Heart left ventricle (tissue), 16 donors: ENCODE measurements at places on chromosomes 4 and X.

DNA sequence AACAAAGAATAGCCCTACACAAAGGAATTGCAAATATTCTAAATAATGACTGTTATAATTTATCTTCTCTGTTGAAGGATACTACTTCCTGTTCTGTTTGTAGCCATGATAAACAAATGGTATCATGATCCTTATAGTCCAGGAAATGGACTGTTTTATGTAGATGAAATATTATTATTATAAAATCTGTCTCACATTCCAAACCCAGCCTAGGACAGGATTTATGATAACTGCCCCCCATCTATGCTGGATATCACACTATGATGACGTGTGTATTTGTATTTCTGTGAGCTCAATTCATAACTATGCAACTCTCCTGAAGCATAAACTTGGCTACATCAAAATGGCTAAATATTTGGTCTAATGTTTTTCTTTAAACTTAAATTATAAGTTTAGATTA lies 21.3 kb downstream of the DMD start:
- DNase-seq, result no peak

- no peak for DNase-seq
Observed at GRCh38 chr4:16045687-16046086, 38.1 kb downstream of the PROM1 start.

DNA sequence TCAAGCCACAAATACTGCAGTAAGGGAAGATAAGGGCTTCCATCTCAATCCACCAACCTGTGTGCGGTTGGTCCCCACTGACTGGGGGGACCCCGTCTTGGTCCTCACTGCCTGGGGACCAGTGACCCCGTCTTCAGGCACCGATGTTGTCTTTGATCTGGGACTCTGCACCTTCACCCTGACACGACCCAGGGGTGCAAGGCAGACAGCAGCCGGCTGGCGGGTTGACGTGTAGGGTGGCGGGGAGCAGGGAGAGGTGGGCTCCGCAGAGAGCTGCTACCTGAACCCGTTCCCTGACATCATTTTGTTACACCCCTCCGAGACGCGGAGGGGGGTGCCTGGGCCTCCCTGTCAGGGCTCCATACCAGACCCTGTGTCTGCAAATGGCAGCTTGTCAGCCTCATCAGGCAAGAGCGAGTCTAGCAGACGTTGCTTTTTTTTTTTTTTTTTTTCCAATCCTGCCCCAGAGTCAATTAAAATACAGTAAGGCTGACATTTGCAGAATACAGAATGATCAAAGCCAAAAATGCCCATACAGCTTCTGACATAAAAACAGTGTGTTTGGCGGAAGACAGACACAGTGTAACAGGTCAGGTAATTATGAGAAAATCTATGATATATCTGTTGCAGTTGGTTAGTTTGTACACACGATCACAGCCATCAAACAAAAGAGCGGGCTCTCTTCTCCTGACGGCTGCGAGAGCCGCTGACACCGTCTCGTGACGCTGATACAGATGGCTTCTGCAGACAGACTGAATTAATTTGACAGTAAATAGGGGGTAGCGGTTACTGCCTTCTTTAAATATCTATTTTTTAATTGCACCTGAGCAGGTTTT lies 118.6 kb downstream of the CRLF2 start:
- DNase-seq, result no peak

DNA sequence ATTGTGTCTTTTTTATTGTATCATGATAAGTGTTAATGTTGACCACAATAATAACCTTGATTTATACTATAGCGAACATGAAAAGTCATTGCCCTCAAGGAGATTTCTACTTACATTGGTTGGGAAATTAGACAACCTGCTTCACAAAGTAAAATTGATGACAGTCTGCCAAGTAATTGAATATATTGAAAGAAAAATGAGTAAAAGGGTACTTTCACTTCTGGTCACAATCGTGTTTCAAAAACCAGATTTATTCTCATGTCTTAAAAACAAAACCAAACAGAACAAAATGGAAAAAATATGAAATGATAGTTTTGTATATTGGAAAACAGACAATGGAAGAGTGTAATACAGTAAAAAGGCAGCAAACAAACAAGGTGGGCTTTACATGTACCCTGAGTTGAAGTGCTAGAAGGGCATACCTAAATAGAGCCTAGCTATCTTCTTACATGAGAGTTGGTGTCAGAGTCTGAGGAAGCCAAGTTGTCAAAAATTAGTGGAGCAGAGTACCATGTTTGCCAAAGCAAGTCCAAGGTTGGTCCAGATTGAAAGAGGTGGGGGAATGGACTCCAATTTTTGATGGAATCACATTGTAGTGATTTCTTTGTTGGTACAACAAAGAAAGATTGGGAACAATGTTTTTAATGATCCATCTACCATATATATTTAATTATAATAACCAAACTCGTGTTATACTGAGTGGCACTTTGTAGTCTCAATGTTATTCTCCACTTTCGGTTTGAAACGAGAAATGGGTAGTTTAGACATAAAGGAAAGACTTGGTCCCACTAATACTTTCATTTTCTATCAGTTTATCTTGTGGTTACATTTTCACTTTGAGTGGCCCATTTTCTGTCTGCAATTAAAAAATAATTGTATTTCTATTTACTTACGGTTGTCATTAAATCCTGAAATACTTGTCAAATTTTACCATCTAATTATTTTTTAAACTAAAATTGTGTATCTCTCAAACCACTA lies 775.6 kb downstream of the STIM2 start:
- no peak for DNase-seq

- no peak for DNase-seq
Observed at GRCh38 chrX:39204945-39205344, 403.7 kb downstream of the MID1IP1 start.

GRCh38 chrX:153612413-153612812 lies 13.5 kb upstream of the CCNQ start:
- no peak for DNase-seq

- DNase-seq, result no peak
Observed at GRCh38 chrX:24463077-24463476, 2.0 kb upstream of the PDK3 start.

- DNase-seq, result no peak
Observed at GRCh38 chrX:154443479-154443910, 446 bp upstream of the FAM50A start.

- no peak for DNase-seq
Observed at GRCh38 chr4:110623718-110624397, 981 bp upstream of the PITX2 start.

DNA sequence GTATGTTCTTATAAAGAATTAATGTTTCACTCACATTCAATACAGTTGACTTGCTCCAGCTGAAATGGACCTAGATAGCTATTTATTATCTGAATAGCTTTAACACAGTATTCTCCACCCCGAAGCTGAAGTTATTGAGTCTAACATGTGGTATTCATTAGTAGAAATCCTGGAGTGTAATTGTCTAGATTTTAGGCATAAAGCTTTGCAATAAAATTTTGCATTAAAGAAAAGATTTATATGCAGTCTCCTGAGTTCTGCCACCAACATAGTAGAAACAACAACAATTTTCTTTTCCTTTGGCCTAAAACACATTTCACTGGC lies 90.2 kb upstream of the DCLK2 start:
- DNase-seq, result no peak

- no peak for DNase-seq
Observed at GRCh38 chr4:65023883-65024670, 614.8 kb upstream of the TECRL start.

DNA sequence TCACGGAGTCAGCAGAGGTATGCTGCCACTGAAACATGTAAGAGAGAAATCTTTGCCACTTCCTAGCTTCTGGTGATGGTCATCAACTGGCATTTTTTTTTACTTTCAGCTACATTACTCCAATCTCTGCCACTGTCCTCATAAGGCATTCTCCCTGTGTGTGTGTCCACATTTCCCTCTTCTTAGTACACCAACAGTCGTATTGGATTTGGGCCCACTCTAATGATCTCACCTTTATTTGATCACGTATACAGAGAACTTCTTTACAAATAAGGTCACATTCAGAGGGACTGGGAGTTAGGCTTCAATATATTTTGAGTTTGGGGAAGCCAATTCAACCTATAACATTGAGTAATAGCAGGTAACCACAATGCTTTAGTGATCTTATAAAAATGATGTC lies 649.1 kb downstream of the GRID2 start:
- no peak for DNase-seq

- no peak for DNase-seq
Observed at GRCh38 chrX:14003028-14003427, 26.7 kb downstream of the GEMIN8 start.

- no peak for DNase-seq
Observed at GRCh38 chrX:37745835-37746217, 34.0 kb upstream of the CYBB start.

DNA sequence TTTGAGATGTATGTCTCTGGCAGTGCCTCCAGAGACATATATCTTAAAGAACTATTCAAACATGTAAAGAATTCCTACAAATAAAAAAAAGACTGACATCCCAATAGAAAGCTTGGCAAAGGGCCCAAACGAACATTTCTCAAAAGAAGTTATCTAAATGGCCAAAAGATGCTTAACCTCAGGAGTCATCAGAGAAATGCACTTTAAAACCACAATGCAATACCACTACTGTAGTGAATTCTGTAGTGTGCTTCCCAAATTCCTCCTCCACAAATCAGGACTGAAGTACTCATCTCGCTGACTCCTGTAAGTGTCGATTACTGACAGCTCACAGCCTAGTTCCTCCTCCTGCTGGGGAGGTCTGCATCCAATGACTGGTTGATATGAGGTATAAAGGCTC lies 129.0 kb upstream of the MAMLD1 start:
- DNase-seq, result no peak

DNA sequence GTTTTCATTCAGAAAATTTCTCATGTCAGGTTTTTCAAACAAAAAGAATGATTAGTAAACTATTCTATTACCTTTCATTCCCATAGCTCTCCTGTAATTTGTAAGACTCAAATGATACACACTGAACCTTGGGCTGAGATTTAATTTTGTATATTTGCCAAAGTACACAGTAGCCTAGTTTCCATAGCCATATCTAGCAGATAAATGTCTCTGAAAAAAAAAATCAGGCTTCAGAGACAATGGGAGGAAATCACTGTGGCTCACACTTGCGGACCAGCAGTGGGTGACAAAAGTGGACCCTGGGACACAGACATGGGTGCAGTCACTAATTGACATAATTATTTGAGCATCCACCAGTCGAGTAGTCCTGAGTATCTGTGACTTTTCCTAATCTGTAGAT lies 46.6 kb downstream of the MAOA start:
- no peak for DNase-seq

DNA sequence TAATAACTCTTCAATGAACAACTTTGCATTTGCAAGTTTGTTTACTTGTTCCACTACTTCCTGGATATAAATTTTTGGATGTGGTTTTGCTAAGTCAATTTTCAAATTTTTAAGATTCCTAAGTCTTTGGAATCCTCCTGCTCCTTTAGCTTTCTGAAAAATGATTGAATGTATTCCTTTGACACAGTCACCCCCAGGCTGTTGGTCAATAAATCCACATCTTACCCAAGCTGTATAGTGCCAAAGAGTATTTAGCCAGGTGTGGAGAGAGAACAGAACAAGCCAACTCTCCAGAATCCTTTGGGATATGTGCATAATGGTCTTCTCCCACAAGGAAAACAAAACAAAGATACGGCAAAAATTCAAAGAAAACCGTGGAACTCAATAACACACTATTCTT lies 56.9 kb upstream of the INTU start:
- DNase-seq, result no peak

DNA sequence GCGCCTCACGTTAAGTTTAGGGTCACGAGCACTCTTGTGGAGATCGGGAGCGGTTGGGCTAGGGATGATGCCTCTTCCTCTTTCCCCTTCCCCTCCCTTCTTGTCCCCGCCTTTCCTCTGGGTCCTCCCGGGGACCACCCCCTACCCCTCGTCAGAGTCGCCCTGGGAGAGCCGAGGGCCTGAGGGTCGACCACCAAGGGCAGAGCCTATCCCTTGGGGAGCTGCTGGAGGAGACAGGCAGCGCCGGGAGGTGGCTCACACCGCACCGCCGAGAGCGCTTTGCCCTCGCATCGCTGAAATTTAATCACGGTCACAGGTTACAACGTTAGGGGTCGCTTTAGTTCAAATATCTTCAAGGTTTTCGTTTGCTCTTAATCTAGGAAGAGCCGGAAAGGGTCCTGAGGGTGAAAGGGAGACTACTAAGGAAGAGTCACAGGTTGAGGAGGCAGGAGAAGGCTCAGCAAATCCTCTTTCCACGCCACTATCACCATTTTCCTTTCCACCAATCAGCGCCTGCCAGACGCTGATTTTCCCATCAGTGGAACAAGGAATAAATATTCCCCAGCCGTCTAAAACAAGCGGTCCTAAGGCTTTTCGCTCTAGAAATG lies 528 bp upstream of the SNCA start:
- DNase-seq, result no peak

- no peak for DNase-seq
Observed at GRCh38 chrX:112083624-112084326, 1.2 kb upstream of the TRPC5 start.

- DNase-seq, result no peak
Observed at GRCh38 chr4:20311856-20312255, 60.2 kb downstream of the SLIT2 start.

GRCh38 chrX:97229318-97229717 lies 345.6 kb downstream of the RPA4 start:
- no peak for DNase-seq

DNA sequence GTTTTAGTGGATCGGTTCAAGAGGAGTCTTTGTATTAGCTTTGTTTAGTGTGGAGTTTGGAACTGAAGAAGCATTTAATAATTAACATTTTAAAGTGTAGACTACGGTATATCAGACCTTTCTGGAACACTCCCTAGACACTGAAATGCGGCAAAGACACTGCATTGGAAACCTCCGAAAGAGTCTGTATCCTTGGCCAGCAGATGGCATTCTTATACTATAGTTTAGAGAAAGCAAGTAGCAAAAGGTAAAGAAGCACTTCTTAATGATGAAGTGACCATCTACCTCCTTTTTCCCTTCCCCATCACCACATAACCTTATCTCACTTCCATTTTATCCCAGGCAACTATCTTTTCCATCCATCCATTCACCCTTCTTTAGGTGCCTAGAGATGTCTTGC lies 7.6 kb downstream of the FABP2 start:
- no peak for DNase-seq

DNA sequence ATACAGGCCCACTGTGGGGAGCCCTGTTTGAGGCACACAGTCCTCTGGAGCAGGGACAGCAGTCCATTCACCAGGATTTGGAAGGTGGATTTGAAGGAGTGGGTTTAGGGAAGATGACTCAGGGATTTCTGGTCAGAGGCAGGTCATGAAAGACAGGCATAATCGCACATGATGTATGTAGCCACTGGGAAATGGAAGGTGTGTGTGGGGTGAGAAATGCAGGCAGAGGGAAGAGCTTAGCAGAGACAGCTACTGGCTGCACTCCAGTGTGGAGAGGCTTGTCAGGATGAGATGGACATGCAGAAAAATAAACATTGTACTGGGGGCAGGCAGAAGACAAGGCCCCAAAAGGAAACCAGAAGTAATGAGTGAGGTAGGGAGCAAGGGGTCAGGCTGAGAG lies 85.2 kb upstream of the STS start:
- no peak for DNase-seq
